ENCODE measurements at places on chromosomes 1 and 21. TPM values are rescaled to one million over a fixed set of nuclear protein-coding genes. Genes with fewer than 3 reads are reported as not detected.
A peak's percentile ranks its signal among the peaks of the same experiment; 100 is the strongest.

GRCh38 chr1:232620356-232620969, 9.5 kb downstream of the SIPA1L2 start:
- DNase-seq = peak; percentile 45

DNA sequence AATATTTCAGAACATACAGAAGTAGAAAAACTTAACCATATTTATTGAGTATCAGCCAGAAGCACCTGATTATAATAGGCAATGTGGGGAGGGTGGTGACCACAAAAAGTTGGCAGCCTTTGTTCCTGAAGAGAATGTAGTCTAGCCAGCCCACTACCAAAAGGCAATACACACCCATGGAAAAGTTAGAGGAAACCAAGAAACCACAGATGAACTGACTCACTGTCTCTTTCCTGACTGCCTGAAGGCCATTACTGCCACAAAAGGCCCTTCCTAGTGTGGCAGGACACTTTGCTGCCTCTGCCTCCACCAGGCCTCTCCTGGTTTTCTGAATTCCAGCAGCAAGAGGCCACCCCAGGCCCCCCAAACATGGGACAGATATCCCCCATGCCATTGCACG, 14.6 kb upstream of the PROX1 start:
- DNase-seq = peak; percentile 55

DNA sequence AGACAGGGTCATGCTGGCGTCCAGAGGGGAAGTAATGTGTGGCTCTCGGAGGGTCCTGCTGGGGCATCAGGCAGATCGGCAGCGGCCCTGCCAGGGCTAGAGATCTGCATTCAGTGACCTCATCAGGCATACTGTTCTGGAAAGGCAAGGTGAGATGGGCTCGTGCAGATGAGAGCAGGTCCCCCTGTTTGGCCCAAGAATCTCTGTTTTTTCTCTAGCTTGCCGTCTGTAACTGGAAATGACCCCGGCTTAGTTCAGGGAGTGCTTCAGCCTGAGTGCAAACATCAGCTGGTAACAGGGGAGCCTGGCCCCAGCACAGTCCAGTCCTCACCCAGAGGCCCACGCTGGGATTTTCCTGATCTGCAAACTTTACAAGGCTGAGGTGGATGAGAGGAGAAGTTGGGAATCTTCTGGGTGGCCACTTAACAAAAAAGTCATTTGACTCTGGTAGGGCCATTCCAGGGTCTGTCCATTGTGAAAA, 2.1 kb downstream of the FAM163A start:
- DNase-seq = no peak

GRCh38 chr1:7471836-7472235, 299.3 kb upstream of the VAMP3 start:
- no peak for DNase-seq

GRCh38 chr1:205563927-205564441, 59.5 kb downstream of the CDK18 start:
- DNase-seq = no peak

DNA sequence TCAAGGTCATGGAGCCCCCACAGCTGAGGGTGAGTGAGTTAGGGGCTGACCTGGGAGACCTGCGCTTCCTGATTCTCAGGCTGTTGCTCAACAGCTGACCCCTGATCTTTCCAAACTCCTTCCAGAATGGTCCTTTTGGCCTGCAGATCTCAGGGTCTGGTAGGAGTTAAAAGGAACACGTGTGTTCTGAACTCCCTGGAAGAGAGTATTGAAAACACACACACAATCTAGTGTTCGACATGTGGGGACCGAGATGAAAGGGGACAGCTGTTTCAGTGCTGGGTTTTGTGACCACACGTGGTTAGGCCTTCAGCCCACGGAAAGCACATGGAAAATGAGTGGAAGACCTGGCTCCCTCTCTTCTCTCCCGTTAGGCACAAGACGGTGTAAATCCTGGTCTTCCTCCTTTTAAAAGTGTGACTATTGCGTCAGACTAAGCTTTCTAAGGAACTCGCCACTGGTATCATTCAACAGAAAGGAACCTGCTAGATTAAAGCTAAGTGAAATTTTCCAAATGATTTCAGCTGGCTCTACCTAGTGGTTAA, 49.6 kb downstream of the RUNX1 start:
- DNase-seq = no peak

TRNP1 gene
- 142 TPM for total RNA-seq

GPR3 gene
- total RNA-seq = 0.50 TPM

MLLT11 gene
- 8.2 TPM for total RNA-seq

PEX14 gene
- 28.8 TPM for total RNA-seq
